ENCODE measurements at places on chromosomes 3 and 15. TPM values are rescaled to one million over a fixed set of nuclear protein-coding genes. Genes with fewer than 3 reads are reported as not detected.

- no peak for DNase-seq
These were observed 152.0 kb downstream of the WNT7A start for GRCh38 chr3:13727890-13728289.

ZNF80 gene
- not detected for total RNA-seq

DNA sequence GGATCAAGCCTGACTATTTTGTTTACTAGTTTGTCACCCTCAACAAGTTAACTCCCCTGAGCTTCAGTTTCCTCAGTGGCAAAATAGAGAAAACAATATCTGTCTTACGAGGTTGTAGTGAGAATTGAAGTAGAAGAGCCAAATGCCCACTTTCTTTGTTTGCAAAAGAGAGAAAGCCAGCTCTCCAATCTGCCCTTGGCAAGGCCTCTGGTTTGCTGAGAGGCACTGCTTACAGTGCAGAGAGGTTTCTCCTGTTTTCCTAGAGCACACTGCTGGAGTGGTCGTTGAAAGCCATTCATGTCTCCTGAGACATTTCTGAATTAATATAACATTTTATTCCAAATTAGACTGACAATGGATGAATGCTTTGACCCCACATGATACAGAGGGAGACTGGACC, 260.5 kb upstream of the IGF1R start:
- no peak for DNase-seq

DNA sequence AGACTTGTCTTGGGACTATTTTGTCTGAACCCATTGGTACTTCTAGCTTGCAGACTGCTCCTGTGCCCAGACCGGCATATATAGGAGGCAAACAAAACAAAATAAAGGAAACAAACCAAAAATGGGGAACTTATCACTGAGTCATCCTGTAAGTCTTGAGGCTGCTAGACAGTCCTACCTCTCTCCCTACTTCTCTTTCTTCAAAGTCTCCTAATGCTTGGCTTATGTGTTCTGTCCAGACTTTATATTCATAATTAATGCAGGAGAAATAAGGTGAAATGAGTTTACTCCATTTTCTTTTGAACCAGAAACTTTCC, 266.2 kb downstream of the ZNF385D start:
- DNase-seq: no peak

PLAAT1 gene
- 11.6 TPM for total RNA-seq

DNA sequence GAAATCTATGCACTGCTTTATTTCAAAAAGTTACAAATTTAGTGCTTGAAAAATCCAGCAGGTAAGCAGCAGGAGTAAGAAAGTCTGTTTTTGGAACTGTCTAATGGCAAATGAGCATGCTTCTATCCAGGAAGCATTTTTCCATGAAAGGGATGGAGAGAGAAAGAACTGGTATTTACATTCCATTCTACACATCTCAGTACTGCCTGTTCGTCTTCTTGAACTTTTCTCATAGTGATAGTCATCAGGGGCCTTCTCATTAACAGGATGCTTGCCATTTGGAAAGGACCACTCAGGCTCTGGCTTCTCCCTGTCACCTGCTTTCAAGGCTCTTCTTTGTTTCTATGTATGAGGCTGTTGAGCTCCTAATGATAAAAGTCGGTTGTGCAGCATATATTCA, 267.3 kb upstream of the IL12A start:
- no peak for DNase-seq

GRCh38 chr3:161523916-161524315, 27.3 kb downstream of the OTOL1 start:
- DNase-seq: no peak

FRG2C gene
- total RNA-seq: not detected

DNA sequence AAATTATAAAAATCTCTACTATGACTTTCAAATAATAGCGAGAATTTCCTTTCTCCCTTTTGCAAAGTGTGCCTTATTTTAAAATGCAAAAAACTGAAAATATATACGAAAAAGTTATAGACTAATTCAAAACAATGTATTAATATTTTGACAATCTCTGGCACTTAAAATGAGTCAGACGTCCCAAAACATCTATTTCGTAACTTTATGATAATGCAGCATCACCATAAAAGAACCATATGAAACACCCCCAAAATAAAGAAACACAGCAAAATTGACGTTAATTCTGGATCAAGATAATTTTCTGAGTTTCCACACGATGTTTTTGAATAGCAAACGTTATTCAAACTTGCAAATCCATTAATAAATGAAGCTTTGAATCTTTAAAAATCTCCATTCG, 1.0 kb downstream of the COPS2 start:
- no peak for DNase-seq

- no peak for DNase-seq
These were observed 28.6 kb downstream of the ITGA11 start for GRCh38 chr15:68403161-68403941.

SERINC4 gene
- total RNA-seq: not detected

GRCh38 chr15:67080900-67081431, 15.6 kb downstream of the SMAD3 start:
- DNase-seq: peak; percentile 59

- DNase-seq: no peak
These were observed 54.8 kb upstream of the ACTC1 start for GRCh38 chr15:34850121-34850520.

THBS1 gene
- 278 TPM for total RNA-seq

- DNase-seq: no peak
These were observed 77.6 kb downstream of the COL6A5 start for GRCh38 chr3:130423064-130423463.

CLASP2 gene
- 19.7 TPM for total RNA-seq

- DNase-seq: no peak
These were observed 8.2 kb downstream of the C3orf22 start for GRCh38 chr3:126550488-126551051.

DNA sequence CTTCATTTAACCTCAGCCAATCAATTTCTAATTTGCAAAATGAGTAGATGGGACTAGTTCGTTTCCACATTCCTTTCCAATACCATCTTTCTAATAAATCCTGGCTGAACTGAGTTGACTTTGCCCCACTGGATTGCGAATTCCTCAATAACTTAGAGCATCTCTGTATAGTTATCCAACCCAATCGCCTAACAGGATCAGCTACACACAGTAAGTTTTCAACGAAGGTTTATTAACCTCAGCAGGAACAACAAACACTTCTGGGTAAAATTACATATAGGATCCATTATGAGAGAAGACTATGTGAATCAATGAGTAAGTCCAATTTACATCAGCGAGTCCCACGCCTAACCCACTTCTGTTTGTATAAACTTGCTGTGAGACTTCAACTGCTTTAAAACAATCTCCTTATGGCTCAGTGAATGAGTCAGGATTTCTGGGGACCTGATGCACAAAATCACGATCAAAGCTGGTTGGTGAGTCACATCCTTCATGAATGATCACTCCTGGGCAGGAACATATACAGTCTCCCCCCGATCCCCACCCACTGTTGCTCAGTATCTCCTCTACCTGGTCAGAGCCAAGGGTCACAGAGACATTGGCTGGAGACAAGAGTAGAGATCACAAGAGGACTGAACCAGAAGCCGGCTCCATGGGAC, 142.8 kb downstream of the EDEM1 start:
- DNase-seq: peak; percentile 48

GRCh38 chr3:14907043-14907966, 40.1 kb upstream of the NR2C2 start:
- no peak for DNase-seq
